GM12892 (cell line): ENCODE measurements at places on chromosomes 1 and 21.
A peak's percentile ranks its signal among the peaks of the same experiment; 100 is the strongest.

DNA sequence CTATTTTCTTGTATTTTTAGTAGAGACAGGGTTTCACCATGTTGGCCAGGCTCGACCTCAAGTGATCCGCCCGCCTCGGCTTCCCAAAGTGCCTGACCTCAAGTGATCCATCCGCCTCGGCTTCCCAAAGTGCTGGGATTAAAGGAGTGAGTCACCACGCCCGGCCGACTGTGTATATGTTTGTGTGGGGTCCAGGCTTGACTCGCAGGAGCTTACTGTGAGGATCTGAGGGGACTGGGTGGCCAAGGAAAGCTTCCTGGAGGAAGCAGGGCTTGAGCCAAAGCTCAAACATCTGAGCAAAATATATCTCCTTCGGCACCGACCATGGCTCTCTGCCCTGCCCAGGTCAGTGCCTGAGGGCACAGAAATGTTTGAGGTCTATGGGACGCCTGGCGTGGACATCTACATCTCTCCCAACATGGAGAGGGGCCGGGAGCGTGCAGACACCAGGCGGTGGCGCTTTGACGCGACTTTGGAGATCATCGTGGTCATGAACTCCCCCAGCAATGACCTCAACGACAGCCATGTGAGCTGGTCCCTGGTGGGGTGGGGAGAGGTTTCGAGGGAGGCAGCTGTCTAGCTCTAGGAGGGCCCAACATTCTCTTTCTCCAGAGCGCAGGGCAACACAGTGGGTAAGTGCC is 10.5 kb downstream of the PADI3 start:
- no peak for DNase-seq

GRCh38 chr1:233012021-233012420 is 61.6 kb downstream of the NTPCR start:
- DNase-seq, result no peak

GRCh38 chr1:66356605-66357004 is 177.3 kb upstream of the SGIP1 start:
- no peak for DNase-seq

DNA sequence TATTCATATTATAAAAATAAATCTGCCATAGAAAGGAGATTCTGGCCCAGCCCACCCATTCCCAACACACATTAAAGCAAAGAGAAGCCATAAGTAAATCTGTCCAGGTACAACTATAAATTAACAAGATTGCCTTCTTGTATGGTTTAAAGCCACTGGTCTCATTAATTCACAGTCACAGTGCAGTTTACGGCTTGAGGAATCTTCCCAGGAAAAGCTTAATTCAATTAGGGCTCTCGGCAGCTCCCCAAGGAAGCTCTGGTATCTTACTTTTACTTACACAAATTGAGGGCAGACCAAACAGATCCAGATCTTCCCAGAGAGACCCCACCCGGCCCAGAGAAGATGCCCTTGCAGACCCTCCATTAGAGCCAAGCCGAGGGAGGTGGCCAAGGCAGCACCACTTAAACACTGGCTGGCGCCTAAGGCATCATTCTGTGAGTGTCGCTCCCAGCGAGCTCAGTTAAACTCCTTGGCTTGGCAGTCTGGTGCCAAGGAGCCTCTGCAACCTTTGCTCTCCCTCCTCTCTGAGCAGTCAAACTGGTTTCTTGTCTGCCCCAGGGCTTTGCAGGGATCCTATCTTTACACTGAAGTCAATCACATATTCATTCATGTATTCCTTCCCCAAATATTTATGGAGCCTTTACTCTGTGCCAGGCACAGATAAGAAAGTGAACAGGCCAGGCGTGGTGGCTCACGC is 10.7 kb downstream of the SLC9A1 start:
- DNase-seq, result no peak

DNA sequence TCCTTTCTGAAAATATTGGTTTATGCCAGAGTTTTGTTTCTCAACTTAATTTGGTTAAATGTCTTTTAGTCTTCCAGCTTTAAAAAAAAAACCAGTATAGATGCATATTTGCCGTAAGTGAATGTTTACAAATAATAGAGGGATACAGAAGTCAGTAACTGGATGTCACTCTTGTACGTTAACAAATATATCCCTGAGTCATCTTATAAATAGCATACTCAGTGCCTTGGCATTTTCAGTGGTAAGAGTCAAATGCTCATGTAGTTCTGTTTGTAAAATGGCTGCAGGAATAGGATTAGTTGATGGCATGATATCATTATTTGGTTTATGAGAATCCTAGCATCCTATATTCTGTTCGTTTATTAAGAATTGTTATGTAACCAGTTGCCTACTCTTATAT is 55.4 kb downstream of the SPEN start:
- no peak for DNase-seq

GRCh38 chr1:10591010-10591409 is 116.3 kb downstream of the PEX14 start:
- DNase-seq, result no peak

- DNase-seq, result no peak
Observed at GRCh38 chr1:224565611-224566406, 50.3 kb upstream of the CNIH3 start.

- DNase-seq, result no peak
Observed at GRCh38 chr1:27590917-27591508, 12.9 kb downstream of the AHDC1 start.

DNA sequence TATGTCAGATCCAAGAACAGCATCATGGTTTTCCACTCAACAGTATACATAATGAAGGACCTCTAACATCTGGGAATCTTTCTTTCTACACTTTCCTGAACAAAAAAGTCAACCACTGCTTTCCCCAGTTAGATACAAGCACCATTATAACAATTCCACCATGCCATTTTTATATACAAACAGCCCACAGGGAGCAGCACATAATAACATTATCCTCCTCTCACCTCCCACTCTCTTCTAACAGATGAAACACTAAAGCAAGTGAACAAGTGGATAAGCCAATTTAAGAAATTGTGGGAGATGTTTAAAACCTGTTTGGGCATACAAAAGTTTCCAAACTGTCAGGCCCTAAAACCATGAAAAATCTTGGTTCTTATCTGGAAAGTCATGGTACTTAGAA is 29.4 kb upstream of the PRRC2C start:
- no peak for DNase-seq

DNA sequence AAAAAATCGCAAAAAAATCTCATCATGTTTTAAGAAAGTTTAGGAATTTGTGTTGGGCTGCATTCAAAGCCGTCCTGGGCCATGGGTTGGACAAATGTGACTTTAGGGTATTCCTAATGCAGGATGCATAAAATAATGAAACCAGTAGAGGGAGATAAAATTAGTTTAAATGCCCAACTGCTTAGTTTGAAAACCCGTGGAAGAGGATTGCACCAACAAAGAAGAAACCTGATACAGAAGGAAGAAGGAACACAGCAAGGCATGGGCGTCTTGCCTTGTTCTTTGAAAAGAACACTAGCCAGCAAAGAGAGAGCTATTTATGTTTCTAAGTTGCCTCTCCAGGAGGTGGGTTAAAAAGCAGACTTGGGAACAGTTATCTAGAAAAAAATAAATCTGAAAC is 37.9 kb downstream of the WDR3 start:
- no peak for DNase-seq

DNA sequence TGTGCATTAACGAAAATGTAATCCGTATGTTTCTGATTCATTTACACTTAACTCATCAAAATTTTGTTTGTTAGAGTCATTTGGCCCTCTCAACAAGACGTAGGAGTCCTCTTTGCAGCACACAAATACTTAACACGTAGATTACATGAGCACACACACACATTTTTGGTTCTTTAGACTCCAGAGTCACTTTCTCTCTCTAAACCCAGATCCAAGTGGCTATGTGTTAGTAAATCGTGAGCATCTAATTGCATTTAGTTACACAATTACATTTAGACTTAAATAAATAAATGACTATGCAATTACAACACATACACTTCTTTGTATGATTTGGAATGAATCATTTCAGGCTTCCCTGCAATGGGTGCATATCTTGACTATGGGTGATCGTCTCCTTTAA is 109.0 kb upstream of the GREM2 start:
- DNase-seq, result no peak

- DNase-seq, result no peak
Observed at GRCh38 chr1:2459757-2460156, 16.3 kb upstream of the PLCH2 start.

- peak; percentile 47 for DNase-seq
Observed at GRCh38 chr1:21289700-21290545, at the start of gene ECE1. Gene ECE1, minus strand, starts transcription at chr1:21290463. Its CDS starts 49 bp downstream, at chr1:21290414.

GRCh38 chr1:48207131-48207530 is 15.4 kb upstream of the SLC5A9 start:
- no peak for DNase-seq

- DNase-seq, result no peak
Observed at GRCh38 chr1:3290915-3291314, 163.6 kb upstream of the ARHGEF16 start.

DNA sequence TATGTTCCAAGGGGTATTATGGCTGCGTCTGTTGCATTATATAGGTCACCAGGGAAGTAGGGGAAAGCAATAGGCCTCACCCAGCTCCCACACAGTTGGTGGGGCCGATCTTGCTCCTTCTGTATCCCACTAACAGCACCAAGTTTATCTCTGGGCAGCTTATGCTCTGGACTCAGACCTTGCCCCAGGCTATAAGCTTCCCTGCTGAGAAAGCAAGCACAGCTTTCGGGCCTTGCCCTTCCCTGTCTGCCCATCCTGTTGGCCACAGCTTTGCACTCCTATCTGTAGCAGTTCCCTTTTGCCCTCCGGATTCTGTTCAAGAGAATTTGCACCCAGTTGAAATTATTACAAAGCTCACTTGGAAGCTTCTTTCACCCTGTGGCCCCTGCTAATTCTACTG is 12.9 kb downstream of the KCNE1 start:
- no peak for DNase-seq

DNA sequence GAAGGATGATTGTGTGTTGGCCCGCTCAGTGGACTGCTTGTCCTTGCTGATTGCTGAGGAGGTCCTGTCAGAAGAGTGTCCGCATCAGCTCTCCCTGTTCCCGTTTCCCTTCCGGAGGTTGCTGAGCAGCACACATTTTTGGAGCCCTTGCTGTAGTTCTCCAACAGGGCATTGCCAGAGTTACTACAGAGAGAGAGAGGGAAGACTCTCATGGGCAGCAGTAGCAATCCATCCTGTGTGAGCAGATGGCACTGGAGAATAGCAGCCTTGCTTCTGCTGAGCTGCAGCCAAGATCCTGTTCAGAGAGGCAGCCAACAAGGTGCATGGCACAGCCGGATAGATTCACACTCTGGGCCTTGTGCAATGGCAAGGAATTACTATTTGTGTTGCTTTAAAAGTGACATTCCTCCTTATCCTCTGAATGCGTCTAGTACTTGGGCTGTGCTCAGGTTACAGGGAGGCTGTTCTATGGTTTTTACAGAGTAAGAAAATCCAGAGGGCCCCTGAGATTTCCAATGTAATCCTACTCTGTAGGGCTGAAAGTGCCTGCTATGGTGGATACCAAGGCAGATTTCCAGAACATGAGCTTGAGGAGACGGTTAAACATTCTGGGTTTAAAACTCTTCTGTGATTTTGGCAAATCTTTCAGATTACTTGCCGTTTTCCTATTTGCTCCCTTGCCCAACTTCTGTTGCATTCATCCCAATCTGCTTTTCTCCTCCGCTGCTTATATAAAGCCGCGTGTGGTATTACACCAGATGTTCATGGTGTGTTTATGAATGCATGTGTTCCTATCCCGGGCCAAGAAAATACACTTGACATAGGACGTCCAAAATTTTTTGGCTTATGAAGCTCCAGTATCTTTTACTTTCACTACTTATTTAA is 27.4 kb downstream of the AK4 start:
- no peak for DNase-seq

- no peak for DNase-seq
Observed at GRCh38 chr1:158333405-158334155, 2.2 kb upstream of the CD1B start.
